ENCODE measurements at places on chromosomes 11 and 22.
A peak's percentile ranks its signal among the peaks of the same experiment; 100 is the strongest.

- no peak for DNase-seq
Observed at GRCh38 chr11:1036931-1037330, 413 bp upstream of the MUC6 start.

- DNase-seq = no peak
Observed at GRCh38 chr22:17108256-17109112, 12.7 kb downstream of the TMEM121B start.

GRCh38 chr22:47460176-47460575, 697.7 kb downstream of the TBC1D22A start:
- DNase-seq = no peak

DNA sequence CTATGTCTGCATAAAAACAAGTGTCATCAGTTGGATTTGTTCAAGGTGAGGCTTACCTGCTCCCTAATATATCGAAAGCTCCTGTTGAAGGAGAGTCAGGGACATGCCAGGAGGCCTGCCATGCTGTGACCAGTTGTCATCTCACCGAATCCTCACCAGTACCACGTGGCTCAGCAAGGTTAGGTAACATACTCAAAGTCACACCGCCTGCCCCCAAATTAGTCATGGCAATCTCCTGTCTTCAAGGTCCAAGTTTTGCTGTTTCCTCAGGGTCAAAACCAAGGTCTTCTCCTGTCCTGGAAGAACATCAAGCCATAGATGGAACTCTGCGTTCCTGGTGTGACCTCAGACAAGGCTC, 67.8 kb downstream of the IGLL1 start:
- DNase-seq = no peak

GRCh38 chr11:82085493-82085892, 648.2 kb downstream of the FAM181B start:
- no peak for DNase-seq

DNA sequence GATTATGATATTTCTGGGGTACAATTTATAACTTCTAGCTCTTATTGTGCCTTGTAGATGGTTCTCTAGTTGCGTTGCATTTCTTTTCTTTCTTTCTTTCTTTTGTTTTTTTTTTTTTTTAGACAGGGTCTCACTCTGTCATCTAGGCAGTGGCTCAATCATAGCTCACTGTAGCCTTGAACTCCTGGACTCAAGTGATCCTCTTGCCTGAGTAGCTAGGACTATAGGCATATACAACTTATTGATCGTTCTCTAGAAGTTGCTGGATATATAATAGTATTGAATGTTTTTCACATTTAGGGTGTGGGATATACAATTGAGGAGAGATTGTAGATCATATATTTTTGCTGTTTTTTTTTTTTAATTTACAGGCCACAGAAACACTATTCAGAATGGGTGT, 119.2 kb downstream of the TMEM135 start:
- DNase-seq = no peak

DNA sequence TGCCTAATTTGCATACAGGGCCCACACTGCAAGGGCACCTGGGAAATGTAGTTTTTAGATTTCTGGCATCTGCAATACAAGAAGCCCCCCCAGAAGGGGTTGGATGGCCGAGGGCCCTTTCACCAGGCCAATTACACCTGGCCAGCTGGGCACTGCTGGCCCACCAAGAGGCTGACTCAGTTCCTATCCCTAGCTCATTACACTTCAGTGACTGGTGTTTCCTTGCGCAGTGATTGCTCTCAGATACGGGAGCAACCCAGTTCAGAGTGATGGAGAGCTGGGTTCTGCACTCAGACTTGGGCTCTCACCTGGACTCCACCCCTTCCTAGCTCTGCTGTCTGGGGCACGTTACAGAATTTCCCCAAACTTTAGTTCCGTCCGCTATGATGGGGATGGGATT, 81.1 kb upstream of the SHANK2 start:
- no peak for DNase-seq

DNA sequence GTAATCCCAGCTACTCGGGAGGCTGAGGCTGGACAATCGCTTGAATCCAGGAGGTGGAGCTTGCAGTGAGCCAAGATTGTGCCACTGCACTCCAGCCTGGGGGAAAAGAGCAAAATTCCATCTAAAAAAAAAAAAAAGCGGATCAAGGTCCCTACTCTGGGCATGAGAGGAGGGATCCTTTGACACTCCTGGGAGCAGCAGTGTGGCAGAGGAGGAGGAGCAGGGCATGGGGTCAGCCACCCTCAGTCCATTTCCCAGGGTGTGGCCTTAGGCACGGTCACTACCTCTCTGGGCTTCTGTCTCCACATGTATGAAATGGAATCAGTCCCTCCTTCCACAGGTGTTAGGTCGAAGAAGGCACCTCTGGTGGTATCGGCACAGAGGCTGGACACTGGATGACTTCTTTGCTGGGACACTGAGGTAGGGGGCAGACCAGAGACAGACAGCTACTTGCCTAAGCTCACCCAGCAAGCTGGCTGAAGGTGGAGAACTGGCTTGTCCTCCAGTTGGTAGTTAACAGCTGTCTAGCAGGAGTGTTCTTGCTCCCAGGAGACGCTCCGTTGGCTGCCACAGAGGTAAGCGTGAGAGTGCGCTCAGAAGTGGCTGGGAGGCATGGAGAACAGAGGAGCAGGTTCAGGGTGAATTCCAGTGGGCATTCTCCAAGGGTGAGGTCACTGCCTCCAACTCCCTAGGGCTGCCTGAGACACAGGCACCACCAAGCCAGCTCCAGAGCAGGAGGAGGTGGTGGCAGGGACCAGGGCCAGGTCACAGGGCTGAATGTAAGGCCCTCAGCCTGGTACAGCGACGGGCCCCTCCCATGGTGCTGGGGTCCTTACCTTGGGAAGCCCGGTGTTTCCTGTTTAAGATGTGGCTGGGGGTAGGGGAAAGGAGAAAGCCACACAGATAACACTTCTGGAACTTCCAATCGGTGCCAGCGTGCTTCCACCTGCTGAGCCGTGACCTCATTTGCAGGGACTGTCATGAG, 19.5 kb downstream of the TXN2 start:
- peak; percentile 50 for DNase-seq

- DNase-seq = peak; percentile 45
Observed at GRCh38 chr22:39490135-39490798, 11.8 kb upstream of the MIEF1 start.

- no peak for DNase-seq
Observed at GRCh38 chr22:41905411-41906202, 9.3 kb downstream of the SHISA8 start.

- DNase-seq = peak; percentile 43
Observed at GRCh38 chr22:33919391-33920196, 682 bp downstream of the LARGE1 start.

DNA sequence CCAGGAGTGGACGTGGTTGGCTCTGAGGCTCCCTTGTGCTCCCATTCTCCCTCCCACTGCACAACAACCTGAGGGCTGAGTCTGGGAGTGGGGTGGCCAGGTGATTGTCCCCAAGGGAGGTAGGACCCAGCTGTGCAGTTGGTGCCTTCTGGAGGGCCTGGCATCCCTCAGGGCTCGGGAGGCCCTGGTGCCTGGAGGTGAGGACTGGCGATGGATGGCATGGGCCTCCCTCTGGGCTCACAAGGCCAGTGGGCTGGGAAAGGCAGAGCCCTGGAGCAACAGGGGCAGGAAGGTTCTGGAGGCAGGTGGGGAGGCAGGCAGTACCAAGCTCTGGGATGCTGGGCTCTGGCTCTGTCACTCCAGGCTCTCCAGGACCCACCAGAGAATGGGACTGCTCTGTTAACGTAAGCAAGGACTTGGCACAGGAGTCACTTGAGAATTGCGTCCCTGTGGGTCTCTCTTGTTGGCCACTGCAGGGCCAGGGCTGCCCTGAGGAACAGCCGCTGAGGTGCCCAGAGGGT, 114.2 kb downstream of the KCNQ1OT1 start:
- no peak for DNase-seq

DNA sequence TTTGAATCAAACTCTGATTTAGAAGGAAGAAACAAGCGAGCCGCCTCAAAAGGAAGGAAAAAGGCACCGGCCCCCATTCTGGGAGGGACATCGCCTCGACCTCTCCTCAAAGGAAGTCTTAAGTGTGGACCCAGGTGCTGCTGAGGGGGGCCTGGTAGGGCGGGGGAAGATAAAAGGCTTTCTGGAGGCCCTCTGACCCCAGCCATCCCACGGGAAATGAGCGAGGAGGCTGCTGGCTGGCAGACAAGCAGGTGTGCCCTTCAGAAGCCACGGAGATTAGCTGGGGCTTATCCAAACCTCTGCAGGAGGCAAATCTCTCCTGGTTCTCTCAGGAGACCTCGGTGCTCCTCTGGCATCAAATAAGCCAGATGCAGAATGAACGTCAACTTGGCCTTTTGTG, 171.4 kb upstream of the BLID start:
- peak; percentile 86 for DNase-seq

- peak; percentile 45 for DNase-seq
Observed at GRCh38 chr11:119797123-119797611, 68.2 kb upstream of the NECTIN1 start.

GRCh38 chr11:20563866-20564265, 35.5 kb upstream of the SLC6A5 start:
- no peak for DNase-seq

- DNase-seq = no peak
Observed at GRCh38 chr11:129249351-129249750, 57.2 kb upstream of the ARHGAP32 start.

- no peak for DNase-seq
Observed at GRCh38 chr11:92531065-92531739, 306.6 kb downstream of the FAT3 start.

DNA sequence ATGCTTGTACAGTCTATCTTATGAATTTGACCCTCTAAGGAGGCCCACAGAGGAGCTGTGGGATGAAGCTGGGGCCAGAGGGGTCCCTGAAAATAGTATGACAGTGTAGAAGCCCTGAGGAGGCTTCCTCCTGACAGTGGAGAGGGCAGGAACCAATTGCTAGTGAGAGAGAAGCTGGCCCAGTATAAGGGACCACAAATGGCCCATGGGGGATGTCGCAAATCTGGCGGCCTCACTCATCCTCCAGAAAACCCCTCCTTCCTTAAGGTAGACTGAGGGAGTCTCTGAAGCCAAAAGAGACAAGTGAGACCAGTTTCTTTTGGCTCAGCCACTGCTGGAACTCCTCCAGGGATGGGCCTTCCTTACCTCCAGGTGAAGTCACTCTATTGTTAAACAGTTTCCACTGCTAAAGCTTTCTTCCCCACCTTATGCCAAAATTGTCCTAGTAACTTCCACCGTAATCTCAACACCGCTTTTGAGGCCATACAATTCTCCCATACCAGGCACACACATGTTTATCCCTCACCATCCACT, 17.8 kb upstream of the CASTOR1 start:
- no peak for DNase-seq

- no peak for DNase-seq
Observed at GRCh38 chr22:39444937-39445465, 11.8 kb upstream of the MGAT3 start.

DNA sequence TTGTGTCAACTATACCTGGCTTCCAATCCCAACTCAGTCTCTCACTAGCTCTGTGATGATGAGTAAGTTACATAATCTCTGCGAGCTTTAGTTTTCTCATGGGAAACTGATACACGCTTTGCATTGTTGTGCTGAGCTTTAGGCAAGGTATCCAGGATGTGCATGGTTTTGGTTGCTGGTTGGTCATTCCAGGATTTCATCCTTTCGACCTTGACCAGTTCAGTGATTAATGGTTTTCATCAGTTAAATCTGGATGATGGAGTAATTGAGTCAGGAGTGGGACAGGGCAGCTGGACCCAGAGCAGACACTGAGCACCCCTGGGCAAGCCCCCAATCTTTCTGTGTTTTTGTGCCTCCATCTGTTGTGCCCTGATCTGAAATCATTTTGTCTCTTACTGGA, 417.3 kb upstream of the CADM1 start:
- no peak for DNase-seq

GRCh38 chr11:1435820-1436467, 46.2 kb downstream of the BRSK2 start:
- DNase-seq = peak; percentile 4
